Karpas-422 (cell line): ENCODE measurements at places on chromosomes 11 and 22. TPM values are rescaled to one million over a fixed set of nuclear protein-coding genes. Genes with fewer than 3 reads are reported as not detected.

DNA sequence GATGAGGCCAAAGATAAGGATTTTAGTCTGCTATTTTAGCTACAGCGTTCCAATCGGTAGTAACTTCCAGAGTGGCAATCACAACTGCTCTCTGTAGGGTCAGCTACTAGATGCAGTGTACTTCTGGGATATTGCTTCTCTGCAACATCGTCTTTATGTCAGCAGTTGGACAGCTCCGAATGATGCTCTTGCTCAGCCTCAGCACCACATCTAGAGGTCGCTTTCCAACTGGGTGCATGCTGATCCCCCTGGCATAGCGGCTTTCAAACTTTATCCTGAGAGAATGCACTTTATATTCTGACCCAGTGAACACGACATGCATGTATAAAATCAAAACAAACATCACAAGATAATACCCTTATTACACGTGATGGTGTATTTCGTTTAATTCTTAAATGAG lies 219.6 kb downstream of the C11orf87 start:
- no peaks in the 10 kb centered on the region for H3K36me3 ChIP-seq
- H3K4me1 ChIP-seq, result no peaks in the 10 kb centered on the region
- no peaks in the 10 kb centered on the region for H3K27me3 ChIP-seq

- no peak overlapping the region for H3K4me3 ChIP-seq
- no peaks in the 10 kb centered on the region for H3K36me3 ChIP-seq
- DNase-seq, result no peak
- H3K27me3 ChIP-seq, result no peaks in the 10 kb centered on the region
Measured at GRCh38 chr11:119520966-119521365, 98.0 kb upstream of the THY1 start.

The ACR gene
- total RNA-seq, result not detected in 2 replicates

The MOGAT2 gene
- not detected in 2 replicates for total RNA-seq

The SULT4A1 gene
- total RNA-seq, result not detected in 2 replicates

The DMC1 gene
- 3.8 and 26.0 TPM in 2 replicates for total RNA-seq
